ENCODE measurements at places on chromosomes 5 and 9. TPM values are rescaled to one million over a fixed set of nuclear protein-coding genes. Genes with fewer than 3 reads are reported as not detected.

Gene SPAAR
- polyA plus RNA-seq = 2.2 TPM

Gene FOXD4L4
- not detected for polyA plus RNA-seq

Gene PROB1
- polyA plus RNA-seq = 42.6 TPM

Gene PLAC8L1
- 0.73 TPM for polyA plus RNA-seq

Gene AP3B1
- 33.6 TPM for polyA plus RNA-seq

Gene IFNA6
- polyA plus RNA-seq = not detected

Gene FIBCD1
- not detected for polyA plus RNA-seq

Gene S1PR3
- 24.6 TPM for polyA plus RNA-seq

Gene IL5
- polyA plus RNA-seq = 0.29 TPM

Gene WDR38
- 0.11 TPM for polyA plus RNA-seq

DNA sequence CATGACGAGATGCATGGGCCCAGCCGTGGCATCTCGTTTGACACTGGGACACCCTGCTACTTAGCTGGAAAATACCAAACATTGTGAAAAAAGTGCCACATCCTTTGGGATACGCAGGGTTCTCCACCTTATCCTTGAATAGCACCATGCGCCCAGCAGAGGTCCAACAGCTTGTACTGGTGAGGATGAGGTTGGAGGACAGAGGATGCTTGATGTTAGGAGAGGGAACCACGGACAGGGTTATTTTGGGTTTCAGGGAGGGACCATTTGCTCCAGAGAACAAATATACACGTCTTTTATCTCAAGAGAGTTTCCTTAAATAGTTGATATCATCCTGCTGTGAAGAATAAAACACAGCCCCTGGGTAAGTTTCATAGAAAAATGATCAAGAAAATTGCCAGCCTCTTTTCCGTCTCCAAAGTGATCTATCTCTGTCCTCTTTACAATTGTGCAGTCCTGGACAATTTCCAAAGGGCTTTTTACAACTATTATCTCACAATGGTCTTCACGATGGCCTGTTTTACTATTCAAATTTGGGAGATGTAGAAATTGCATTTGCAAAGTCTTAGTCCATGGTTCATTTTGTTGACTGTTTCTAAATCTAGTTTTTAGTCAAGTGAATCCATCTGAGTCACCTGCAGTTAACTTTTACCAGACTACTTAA, 19.9 kb upstream of the FRRS1L start:
- DNase-seq = no peak

GRCh38 chr9:131593936-131594665, 48.8 kb downstream of the PRRT1B start:
- DNase-seq = no peak

- no peak for DNase-seq
Measured at GRCh38 chr5:76617229-76617628, 6.0 kb downstream of the F2RL2 start.

DNA sequence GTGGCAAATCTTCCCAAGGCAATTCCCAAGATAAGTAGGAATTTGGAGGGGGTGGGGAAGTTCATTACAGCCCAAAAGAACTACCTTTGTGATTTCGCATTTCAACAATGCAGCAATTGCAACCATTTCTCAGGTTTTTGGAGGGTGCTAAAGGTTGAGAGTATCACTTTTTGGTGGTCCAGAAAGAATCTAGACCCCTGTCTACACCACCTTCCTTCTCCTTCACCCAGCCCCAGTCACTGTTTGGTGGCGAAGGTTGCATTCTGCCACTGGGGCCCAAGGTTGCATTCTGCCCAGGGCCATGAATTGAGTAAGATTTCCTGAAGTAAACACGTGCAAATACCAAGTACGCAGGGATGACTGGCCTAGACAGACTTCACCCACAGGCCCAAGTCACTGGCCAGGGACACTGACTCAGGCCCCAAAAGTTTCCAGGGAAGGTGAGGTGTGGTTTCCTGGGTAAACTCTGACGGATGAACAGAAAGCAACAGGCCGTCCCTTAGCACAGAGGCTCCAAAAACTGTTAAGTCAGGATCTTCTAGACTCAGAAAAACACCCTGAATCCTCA, 5.7 kb downstream of the PDE6A start:
- no peak for DNase-seq

GRCh38 chr5:14250084-14250695, 107.0 kb downstream of the TRIO start:
- peak; percentile 63 for DNase-seq

GRCh38 chr9:123775289-123776284, 154.3 kb downstream of the DENND1A start:
- no peak for DNase-seq

- DNase-seq = no peak
Measured at GRCh38 chr5:20476016-20476415, 488.0 kb upstream of the CDH18 start.

DNA sequence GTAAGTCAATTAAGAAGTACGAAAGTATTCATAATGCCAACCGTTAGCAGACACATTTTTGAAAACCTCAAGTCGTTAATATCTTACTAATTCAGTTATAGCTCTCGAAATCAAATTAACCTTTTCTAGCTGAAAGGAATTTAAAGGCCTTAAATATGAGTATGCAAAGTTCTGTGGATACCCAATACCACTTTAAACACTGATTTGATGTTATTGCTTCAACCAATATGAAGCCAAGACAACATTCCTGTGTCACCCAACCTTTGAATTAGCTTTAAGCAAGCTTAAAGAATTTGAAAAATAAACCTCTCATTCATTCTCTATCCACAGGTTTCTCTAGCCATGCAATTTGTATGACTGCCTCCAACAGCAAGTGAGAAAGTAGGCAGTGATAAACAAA, 204.5 kb downstream of the MCTP1 start:
- DNase-seq = no peak

DNA sequence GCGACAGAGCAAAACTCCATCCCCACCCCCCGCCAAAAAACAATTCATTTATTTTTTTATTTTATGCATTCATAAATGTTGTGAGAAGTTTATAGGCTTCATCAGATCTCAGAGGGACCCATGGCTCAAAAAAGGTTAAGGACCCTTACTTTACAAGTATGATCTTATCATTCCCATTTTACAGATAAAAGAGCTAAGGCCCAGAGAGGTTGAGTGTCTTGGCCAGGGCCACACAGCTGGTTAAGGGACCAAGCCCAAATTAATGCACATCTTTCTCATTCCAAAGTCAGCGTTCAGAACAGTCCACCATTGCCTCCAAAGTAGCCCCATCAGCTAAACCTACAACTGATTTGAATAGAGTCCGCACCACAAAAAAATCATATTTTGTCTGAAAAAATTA, 67.8 kb downstream of the PPARGC1B start:
- DNase-seq = no peak

DNA sequence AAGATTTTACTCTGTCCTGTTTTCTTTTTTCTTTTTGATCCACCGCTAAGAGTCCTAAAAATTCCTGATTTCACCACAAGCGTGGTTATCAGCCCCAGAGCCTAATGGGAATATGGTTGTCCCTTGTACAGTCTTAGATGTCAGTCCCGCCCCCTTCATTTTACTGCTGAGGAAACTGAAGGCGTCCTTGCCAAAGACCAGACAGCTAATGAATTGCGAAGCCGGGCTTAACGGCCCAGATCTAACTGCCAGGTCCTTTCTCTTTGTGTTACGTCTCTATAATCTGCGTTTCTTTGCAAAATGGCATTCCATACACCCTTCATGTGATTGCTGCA, 497 bp downstream of the NSA2 start:
- no peak for DNase-seq

GRCh38 chr5:154770111-154770510, 14.9 kb downstream of the LARP1 start:
- DNase-seq = no peak
